ENCODE measurements at places on chromosomes 5 and 9.

DNA sequence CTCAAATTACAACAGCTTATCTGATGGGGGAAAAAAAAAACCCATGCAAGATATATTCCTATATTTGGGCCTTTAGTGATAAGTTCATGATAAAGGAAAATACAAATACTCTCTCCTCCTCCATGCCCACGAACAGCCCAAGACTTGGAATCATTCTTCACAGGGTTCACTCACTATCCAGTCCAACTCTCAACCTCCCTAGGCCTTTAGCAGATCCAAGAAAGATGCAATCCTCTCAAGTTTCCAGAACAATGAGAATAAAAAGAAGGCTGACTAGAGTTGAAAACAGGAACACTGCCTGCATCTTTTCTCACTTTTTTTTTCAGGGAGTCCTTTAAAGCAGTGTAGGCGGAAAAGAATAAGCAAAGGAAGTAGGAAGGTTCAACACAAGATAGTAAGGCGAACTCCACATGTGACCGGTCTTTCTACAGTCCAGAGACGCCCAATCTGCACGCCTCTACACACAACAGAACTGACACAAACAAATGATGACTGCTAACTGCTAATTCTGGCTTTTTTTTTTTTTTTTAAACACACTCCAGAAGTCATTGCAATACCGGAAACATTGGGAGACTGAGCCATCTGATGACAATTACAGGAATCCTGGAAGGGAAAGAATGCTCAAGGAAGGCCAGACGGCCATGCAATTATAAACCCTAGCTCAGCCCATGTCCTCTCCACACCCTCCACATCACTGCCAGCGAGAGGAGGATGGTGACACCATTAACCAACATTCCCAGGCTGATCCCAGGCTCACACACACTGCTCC lies 75.4 kb downstream of the BNC2 start:
- H3K4me3 ChIP-seq, result no peak overlapping the region
- DNase-seq, result no peak
- no peaks in the 10 kb centered on the region for H3K4me1 ChIP-seq
- no peaks in the 10 kb centered on the region for H3K36me3 ChIP-seq
- no peak overlapping the region for H3K27ac ChIP-seq
- H3K27me3 ChIP-seq, result no peaks in the 10 kb centered on the region

DNA sequence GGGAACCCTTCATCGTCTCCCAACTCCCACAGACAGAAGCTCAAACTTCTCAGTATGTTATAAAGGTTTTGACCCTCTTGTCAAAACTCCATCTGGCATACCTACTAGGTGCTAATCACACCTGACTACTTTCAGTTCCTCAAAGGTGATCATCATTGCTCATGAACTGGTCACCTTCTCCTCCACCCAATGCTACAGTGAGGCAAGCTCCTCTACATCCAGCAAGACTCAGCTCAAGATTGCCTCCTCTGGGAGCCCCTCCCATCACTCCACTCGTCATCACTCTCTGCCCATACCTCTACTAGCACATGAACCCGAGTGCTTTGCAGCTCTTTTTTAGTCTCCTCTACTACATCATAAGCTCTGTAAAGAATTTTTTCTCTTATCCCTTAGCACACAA lies 102.4 kb downstream of the LPAR1 start:
- H3K36me3 ChIP-seq, result no peaks in the 10 kb centered on the region
- no peak overlapping the region for H3K4me3 ChIP-seq
- no peak for DNase-seq
- peaks cover 14% of the 10 kb centered on the region for H3K4me1 ChIP-seq

DNA sequence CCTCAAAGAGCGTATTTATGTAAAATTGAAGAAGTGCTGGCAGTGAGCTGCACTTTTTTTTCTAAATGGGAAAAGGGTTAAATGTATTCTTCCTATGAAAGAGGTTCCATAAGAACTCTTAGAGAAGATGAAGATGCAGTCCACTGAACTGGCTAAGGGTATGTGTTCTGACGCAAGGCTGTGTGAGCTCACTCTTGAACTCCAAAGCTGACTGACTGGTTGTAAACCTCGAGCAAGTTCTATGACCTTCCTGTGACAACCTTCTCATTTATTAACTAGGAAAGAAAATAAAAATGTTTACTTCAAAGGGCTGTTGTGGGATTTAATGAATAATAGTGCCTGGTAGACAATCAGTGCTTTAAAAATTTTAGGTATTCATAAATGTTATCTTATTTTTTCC lies 46.7 kb downstream of the POC5 start:
- peaks cover under 1% of the 10 kb centered on the region for H3K36me3 ChIP-seq
- H3K27ac ChIP-seq, result no peak overlapping the region
- H3K4me1 ChIP-seq, result peaks cover 10% of the 10 kb centered on the region
- no peaks in the 10 kb centered on the region for H3K27me3 ChIP-seq
- H3K4me3 ChIP-seq, result no peak overlapping the region

DNA sequence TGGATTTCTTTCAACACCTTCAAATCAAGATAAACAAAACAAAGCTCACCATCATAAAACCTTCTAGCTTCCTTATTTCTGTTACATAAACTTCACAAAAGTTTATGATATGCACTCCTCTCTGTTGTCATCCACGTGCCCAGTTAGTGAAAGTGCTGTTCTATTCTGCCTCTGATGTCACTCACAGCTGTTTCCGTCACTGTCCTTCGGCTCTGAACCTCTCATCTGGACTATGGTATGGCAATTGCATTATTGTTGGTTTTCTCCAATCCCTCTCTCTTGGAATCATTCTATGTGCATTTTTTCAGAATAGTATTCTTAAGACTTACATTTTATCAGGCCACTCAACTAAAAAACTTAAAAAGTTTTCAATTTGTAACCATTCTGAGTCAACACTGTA lies 264.2 kb upstream of the DAPK1 start:
- no peaks in the 10 kb centered on the region for H3K27me3 ChIP-seq
- no peak overlapping the region for H3K4me3 ChIP-seq
- H3K4me1 ChIP-seq, result no peaks in the 10 kb centered on the region

DNA sequence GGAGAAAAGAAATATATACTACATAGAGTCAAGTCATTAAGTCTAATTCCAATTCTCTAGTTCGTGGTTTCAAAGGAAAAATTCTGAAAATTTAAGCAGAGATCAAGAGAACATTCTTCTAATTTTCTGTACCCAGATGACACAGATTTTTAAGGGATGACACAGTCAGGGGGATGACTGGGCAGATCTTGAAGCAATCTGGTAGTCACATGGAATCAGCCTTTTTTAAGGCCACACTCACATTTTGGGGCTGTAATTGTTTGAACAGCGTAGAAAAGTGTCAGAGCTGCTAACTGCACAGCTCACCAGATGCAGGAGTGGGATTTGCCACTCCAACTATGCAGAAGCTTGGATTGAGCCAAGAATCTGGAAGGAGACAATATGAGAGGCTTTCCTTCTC lies 20.4 kb downstream of the PDE4D start:
- H3K4me3 ChIP-seq, result no peak overlapping the region
- DNase-seq, result no peak
- H3K27me3 ChIP-seq, result no peaks in the 10 kb centered on the region
- no peak overlapping the region for H3K27ac ChIP-seq
- no peaks in the 10 kb centered on the region for H3K36me3 ChIP-seq

GRCh38 chr9:132068605-132069004 lies 11.1 kb downstream of the MED27 start:
- peaks cover 3% of the 10 kb centered on the region for H3K36me3 ChIP-seq
- H3K4me1 ChIP-seq, result no peaks in the 10 kb centered on the region

GRCh38 chr9:38083858-38084555 lies 15.0 kb upstream of the SHB start:
- no peaks in the 10 kb centered on the region for H3K27me3 ChIP-seq
- DNase-seq, result no peak
- H3K4me3 ChIP-seq, result no peak overlapping the region
- no peaks in the 10 kb centered on the region for H3K4me1 ChIP-seq

GRCh38 chr5:18314192-18314778 lies 680.0 kb downstream of the TAF11L14 start:
- H3K27me3 ChIP-seq, result no peaks in the 10 kb centered on the region
- H3K36me3 ChIP-seq, result no peaks in the 10 kb centered on the region
- H3K4me1 ChIP-seq, result no peaks in the 10 kb centered on the region
- H3K27ac ChIP-seq, result no peak overlapping the region
- DNase-seq, result peak; percentile 34

- no peaks in the 10 kb centered on the region for H3K36me3 ChIP-seq
- peak; percentile 32 for DNase-seq
- no peak overlapping the region for H3K4me3 ChIP-seq
- H3K4me1 ChIP-seq, result peaks cover under 1% of the 10 kb centered on the region
Observed at GRCh38 chr5:35815089-35815936, 41.4 kb upstream of the IL7R start.

DNA sequence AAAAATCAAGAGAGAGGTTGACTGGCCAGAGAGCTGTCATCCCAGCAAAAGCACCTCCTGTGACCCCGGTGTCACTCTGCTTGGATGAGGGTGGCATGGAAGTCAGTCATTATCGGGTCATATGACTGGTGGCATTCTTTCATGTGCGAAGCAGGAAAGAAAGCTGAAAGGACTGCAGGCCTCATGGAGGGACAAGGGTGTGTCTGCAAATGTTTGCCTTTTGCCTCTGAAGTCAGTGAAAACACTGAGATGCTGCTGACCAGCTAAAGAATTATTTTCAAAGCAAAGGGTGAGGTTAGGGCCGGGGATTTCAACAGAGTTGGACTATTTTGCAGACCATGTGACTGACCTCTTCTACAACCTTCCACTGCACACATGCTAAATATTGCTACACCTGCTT lies 298.3 kb downstream of the CSNK1G3 start:
- H3K27ac ChIP-seq, result no peak overlapping the region
- H3K4me3 ChIP-seq, result no peak overlapping the region
- no peaks in the 10 kb centered on the region for H3K27me3 ChIP-seq
- peaks cover 37% of the 10 kb centered on the region for H3K4me1 ChIP-seq

DNA sequence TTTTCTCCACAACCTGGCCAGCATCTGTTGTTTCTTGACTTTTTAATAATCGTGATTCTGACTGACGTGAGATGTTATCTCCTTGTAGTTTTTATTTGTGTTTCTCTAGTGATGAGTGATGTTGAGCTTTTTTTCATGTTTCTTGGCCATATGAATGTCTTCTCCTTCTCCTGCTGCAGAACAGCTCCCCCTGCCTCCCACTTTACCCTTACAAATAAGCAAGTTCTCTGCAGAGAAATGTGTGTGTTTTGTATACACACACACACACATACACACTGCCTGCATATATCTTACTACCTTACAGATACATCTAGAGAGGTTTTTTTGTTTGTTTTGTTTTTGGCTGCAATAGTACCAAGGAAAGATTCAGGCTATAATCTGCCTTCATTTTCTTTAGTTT lies 88.7 kb upstream of the PHF24 start:
- DNase-seq, result peak; percentile 61
- H3K4me3 ChIP-seq, result no peak overlapping the region
- H3K36me3 ChIP-seq, result no peaks in the 10 kb centered on the region

GRCh38 chr5:152331006-152331405 lies 74.1 kb downstream of the NMUR2 start:
- no peaks in the 10 kb centered on the region for H3K27me3 ChIP-seq
- no peak for DNase-seq
- H3K4me3 ChIP-seq, result no peak overlapping the region
- H3K36me3 ChIP-seq, result no peaks in the 10 kb centered on the region
- no peaks in the 10 kb centered on the region for H3K4me1 ChIP-seq

DNA sequence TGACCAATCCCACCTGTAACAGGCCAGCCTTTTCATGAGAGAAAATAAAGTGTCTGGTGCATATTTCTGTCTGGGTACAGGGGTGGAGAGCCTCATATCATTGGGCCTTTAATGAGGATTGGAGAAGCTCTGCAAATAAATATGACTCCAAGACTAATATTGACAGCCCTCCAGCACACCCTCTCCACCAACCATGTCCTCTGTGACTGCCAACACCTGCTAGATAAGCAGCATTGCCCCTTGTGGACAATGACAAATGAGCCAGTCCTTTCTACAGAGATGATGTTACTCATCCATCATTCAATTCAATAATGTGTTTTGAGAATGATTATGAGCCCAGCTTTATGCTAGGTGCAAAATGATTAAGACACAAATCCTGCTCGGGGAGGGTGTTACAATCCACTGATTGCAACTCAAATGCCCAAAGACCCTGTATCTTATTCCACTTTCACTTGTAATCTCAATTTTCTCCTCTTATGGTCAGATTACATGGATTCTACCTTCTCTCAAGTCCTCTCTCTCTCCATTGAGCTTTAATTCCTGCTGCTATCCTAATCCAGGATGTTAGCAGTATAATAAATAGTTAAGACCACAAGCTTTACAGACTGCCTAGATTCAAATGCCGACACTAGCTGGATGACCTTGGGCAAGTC lies 2.1 kb upstream of the GFRA3 start:
- no peaks in the 10 kb centered on the region for H3K27me3 ChIP-seq
- H3K27ac ChIP-seq, result no peak overlapping the region
- H3K4me3 ChIP-seq, result no peak overlapping the region
- DNase-seq, result peak; percentile 22
- peaks cover 21% of the 10 kb centered on the region for H3K4me1 ChIP-seq

- DNase-seq, result peak; percentile 81
- no peaks in the 10 kb centered on the region for H3K27me3 ChIP-seq
- H3K36me3 ChIP-seq, result no peaks in the 10 kb centered on the region
- no peak overlapping the region for H3K27ac ChIP-seq
Observed at GRCh38 chr5:119063579-119064379, 7.1 kb upstream of the DMXL1 start.

DNA sequence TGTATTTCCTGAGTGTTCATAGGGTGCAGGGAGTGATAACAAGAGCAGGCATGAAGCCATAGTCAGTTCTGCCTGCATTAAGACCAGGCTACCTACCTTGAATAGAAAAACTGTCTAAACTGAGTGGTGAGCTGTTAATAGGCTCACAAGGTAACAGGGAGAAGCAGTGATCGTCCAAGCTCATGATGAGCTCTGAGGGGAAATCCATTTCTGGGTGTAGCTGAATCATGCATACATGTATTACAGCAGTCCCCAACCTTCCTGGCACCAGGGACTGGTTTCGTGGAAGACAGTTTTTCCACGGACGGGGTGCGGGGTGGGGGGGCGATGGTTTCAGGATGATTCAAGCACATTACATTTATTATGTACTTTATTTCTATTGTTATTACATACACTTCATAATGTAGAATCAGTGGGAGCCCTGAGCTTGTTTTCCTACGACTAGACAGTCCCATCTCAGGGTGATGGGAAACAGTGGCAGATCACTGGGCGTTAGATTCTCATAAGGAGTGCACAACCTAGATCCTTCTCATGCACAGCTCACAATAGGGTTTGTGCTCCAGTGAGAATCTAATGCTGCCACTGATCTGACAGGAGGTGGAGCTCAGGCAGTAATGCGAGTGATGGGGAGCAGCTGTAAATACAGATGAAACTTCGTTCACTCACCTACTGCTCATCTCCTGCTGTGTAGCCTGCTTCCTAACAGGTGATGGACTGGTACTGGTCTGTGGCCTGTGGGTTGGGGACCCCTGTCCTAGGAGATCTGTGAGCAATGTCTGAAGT lies 100.0 kb upstream of the IL6ST start:
- no peaks in the 10 kb centered on the region for H3K36me3 ChIP-seq
- DNase-seq, result no peak
- H3K27me3 ChIP-seq, result no peaks in the 10 kb centered on the region
- H3K4me3 ChIP-seq, result no peak overlapping the region

DNA sequence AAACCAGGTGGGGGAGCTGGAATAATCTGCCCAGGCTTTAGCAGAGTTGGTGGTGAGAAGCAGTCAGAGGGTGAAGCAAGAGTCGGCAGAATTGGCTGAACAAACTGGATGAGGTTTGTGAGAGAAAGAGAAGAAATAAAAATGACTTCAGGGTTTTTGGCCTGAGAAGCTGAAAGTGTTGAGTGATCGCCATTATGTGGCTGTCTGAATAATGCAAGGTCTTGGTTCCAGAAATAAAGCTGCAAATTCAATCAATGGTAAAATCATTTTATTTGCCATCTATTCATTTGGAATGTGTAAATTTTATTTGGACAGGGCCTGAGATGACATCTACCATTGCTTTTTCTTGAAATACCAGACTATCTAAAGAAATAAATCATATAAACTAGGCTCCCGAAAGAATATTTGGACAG lies 50.4 kb upstream of the DAB2 start:
- no peak for DNase-seq
- H3K27me3 ChIP-seq, result no peaks in the 10 kb centered on the region
- no peak overlapping the region for H3K27ac ChIP-seq
- peaks cover 7% of the 10 kb centered on the region for H3K4me1 ChIP-seq
